ENCODE measurements at places on chromosomes 5 and 9.

- DNase-seq: no peak
Observed at GRCh38 chr9:115855458-115856133, 298.0 kb upstream of the PAPPA start.

- DNase-seq: no peak
Observed at GRCh38 chr5:154475591-154476353, 2.3 kb downstream of the HAND1 start.

GRCh38 chr5:161058781-161059180, 206.8 kb upstream of the ATP10B start:
- DNase-seq: no peak

DNA sequence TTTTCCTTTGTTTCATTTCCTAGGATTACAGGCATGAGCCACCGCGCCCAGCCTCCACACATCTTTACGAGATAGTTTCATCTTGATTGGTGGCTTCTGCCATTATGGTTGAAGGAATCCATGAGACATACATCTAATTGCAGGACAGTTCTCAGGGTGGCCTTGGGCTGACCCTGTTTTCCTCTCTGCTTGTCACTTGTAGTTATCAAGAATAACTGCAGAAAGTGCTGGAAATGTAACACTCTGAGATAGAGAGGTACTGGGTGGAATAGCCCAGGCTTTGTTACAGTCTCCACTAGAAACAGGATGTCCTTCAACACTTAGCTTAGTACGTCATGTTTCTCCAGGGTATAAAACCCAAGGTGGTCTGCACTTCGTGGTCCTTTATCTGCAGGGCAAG, 10.7 kb downstream of the UGT3A2 start:
- no peak for DNase-seq

DNA sequence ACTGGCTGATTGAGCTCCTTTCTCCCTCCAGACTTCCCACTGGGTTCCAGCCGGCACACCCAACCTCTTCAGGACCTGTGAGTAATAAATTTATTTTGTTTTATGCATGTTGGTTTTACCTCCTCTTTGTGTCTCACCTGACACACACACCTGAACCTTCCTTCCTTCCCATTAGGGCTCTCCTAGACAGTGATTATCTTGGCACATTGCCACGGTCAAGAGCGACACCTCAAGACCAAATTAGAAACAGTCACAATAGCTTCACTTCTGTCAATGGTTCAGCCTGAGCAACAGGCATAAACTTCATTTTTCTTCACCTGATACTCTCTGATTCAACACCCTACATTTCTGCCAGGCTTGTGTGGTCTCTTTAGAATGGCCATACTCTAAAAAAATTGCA, 296.3 kb upstream of the SMARCA2 start:
- DNase-seq: no peak

GRCh38 chr5:123460296-123460729, 37.1 kb upstream of the CEP120 start:
- peak; percentile 24 for DNase-seq

- DNase-seq: no peak
Observed at GRCh38 chr5:145598184-145598583, 237.0 kb downstream of the PRELID2 start.
